ENCODE measurements at places on chromosomes 11 and 22. TPM values are rescaled to one million over a fixed set of nuclear protein-coding genes. Genes with fewer than 3 reads are reported as not detected.

GRCh38 chr22:24948356-24949202 lies 2.1 kb upstream of the LHFPL7 start:
- DNase-seq, result no peak

DNA sequence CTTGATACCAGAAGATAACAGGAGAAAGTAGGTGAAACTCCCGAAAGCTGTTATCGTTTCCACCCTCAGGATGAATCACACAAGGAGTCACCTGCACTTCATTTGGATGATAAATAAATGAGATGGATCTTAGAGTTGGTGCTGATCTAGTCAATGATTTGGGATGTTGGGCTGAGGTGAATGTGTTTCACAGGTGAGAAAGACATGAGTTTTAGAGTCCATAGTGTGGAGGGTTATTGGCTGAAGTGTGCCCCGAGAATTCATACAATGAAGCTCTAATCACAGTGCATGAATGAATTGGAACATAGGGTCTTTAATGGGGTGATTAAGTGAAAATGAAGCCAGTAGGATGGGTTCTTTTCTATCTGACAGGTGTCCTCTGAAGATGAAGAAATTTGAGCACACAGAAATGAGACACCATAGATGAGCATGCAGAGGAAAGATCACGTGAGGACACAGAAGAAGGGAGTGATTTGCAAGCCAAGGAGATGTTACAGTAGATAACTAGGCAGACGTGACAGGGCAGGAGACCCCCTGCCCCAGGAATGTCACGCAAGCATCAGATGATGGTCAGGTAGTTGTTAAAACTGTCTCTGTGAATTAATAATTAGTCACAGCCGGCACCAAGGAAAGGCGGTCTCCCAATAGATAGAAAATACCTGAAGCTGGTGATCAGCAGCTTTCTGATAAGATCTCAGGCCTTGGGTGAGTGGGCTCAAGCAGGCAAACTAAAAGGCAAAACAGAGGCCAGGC lies 60.3 kb upstream of the IGLL5 start:
- DNase-seq, result no peak

GRCh38 chr11:118417801-118418200 lies 16.4 kb downstream of the ATP5MG start:
- no peak for DNase-seq

DNA sequence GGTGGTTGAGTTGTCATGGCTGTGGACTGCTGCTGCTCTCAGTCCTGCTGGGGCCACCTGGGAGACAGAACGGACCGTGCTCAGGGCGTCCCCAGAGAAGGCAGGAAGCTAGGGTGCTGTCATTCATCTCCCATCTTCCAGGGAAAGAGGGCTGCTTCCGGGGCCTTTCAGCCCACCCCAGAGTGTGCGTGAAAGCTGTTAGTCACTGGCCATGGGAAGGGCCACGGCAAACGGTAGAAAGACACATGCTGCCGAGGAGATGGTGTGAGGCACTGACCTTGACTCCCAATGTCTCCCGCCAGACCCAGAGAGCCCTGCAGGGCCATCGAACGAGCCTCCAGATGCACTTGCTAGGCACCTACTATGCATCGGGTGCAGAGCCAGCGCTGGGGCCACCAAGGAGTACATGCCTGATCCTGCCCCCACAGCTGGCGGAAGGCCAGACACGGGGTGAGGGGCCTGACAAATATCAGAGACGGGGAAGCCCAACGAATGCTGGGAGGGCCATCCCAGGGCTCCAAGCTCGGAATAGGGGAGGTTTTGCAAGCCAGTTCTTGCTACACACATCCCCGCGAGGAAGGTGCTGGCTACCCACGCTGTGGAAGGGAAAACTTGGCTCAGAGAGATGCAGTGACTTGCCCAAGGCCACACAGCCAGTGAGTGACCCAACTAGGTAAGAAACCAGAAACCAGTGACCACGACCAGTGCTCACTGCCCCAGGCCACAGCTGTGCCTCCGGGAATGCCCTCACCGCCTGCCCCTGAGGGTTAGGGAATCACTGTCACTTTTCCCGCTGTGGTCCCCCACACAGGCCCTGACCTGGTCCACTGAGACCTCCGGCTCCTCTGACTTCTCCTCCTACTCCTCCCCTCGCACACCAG lies 10.1 kb downstream of the RAC2 start:
- no peak for DNase-seq

CABP2 gene
- not detected for total RNA-seq

SYT7 gene
- 15.1 TPM for total RNA-seq
